ENCODE measurements at places on chromosomes 12 and 14. TPM values are rescaled to one million over a fixed set of nuclear protein-coding genes. Genes with fewer than 3 reads are reported as not detected.

The NPAS3 gene
- 5.7 TPM for total RNA-seq

The LHX5 gene
- not detected for total RNA-seq

DNA sequence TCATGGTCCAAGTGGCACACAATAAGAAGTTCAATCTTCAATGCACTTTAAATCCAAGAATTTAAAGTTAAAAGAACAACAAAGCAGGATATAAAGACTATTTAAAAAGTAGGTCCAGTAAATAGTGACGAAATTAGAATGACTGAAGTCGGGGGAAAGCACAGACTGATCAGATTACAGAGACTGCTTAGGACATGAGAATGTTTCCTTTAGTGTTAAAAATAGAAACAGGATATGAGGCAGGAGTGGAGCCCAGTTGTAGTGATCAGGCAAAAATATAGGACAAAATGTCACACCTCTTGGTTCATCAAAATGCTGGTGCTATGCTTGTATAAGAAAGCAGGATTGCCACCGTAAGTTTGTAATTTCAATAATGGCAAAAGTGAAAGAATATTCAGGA, 52.2 kb upstream of the CD163 start:
- H3K4me1 ChIP-seq, result no peaks in the 10 kb centered on the region
- no peaks in the 10 kb centered on the region for H3K27me3 ChIP-seq
- H3K27ac ChIP-seq, result peak overlapping the region; percentile 67
- H3K4me3 ChIP-seq, result no peak overlapping the region
- DNase-seq, result peak; percentile 60

DNA sequence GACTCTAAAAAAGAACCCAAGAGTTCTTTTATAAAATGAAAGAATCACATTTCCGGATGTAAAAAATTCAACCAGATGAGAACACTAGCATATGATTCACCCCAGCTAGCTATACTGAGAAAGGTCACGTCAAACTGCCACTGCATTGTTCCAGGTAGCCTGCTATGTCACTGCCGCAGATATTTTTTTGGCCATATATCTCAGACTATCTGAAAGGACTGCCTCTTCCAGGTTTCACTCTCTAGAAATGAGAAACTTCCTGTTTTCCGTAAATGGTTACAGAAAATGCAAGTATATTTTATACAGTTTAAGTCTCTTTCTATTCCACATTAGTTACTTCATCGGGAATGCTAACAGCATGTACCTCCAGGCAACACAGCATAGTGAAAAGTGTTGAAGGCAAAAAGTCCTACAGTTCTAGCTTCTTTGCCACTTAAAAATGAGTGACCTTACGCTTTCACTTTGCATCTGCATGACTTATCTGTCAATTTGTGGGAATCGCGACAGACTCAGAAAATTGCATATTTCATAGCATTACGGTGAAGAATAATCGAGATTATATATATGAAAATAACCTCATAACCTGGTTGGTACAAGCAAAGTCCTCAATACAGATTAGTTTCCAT, 105.2 kb downstream of the MED13L start:
- no peak overlapping the region for H3K27ac ChIP-seq
- H3K4me1 ChIP-seq, result no peaks in the 10 kb centered on the region
- H3K27me3 ChIP-seq, result no peaks in the 10 kb centered on the region
- H3K4me3 ChIP-seq, result no peak overlapping the region
- no peaks in the 10 kb centered on the region for H3K36me3 ChIP-seq

The DPF3 gene
- total RNA-seq, result 1.3 TPM

DNA sequence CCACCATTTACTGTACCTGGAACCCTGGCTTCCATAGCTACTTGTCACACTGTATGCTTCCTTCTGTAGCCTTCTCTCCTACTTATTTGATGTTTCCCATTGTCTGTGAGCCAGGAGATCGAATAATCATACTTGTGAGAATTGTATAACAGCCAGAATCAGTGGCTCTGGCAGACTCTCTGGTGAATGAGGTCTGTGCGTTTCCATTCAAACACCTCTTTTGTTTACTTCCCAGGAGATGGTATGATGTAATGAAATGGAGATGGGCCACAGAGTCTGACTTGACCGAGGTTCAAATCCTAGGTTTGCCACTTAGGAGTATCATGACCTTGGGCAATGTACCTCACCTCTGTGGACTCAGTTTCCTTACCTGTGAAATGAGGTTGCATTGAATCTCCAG, 35.7 kb upstream of the CLMN start:
- no peak overlapping the region for H3K4me3 ChIP-seq
- DNase-seq, result no peak
- H3K27me3 ChIP-seq, result peaks cover 10% of the 10 kb centered on the region
- peaks cover 6% of the 10 kb centered on the region for H3K4me1 ChIP-seq
- no peak overlapping the region for H3K27ac ChIP-seq

The SPTB gene
- 126 TPM for total RNA-seq

GRCh38 chr14:103539056-103539825, 10.2 kb downstream of the TRMT61A start:
- no peaks in the 10 kb centered on the region for H3K27me3 ChIP-seq
- H3K4me1 ChIP-seq, result peaks cover 80% of the 10 kb centered on the region
- no peak overlapping the region for H3K27ac ChIP-seq
- no peak overlapping the region for H3K4me3 ChIP-seq
- H3K36me3 ChIP-seq, result peaks cover 5% of the 10 kb centered on the region

The KLHL33 gene
- 1.1 TPM for total RNA-seq

DNA sequence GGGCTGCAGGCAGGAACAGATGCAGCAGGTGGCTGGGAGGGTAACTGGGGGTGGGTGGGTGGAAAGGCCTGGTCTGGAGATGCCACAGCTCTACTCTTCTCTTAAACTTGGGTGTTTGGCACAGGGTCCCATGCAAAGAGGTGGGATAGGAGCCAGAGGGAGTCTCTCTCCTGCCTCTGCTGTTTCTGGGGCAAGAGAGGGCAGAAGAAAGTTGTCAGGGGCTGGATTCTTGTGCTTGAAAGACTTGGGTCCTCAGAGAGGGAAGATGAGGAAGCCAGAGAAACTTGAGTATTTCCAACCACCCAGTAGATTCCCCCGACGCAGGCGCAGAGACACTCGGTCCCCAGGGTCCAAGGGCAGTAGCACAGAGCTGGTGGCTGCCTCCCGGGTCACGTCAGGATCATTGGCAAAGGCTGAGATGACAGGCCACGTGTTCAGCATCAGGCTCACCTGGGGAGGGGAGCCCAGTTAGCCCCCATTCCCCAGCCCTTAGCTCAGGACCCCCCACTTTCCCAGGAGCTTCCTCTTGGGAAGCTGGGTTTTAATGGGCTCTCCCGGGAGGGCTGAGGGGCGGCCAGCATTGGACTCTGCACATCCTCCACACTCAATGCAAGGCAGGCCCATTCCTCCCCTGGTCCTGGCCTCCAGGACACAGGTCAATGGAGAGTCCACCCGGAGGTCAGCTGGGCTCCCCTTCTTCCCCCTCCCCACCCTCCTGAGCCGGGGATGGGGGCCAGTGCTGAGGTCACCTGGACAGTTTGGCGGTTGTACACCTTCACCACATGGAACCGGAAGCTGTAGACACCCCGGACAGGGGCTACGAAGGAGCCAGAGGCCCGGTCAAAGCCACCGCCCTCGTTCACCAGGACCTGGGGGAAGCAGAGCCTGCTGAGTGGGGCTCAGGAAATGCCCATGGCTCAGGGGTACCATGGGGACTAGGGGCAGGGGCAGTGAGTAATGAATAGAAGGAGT, 1.6 kb downstream of the CBLN3 start:
- H3K27me3 ChIP-seq, result no peaks in the 10 kb centered on the region
- H3K4me3 ChIP-seq, result no peak overlapping the region
- no peak for DNase-seq
- peaks cover 29% of the 10 kb centered on the region for H3K4me1 ChIP-seq
- H3K27ac ChIP-seq, result no peak overlapping the region

The AMN gene
- total RNA-seq, result 0.58 TPM

The AKAP6 gene
- total RNA-seq, result 87.1 TPM

- no peak overlapping the region for H3K4me3 ChIP-seq
- H3K27me3 ChIP-seq, result no peaks in the 10 kb centered on the region
- DNase-seq, result peak; percentile 14
- H3K4me1 ChIP-seq, result no peaks in the 10 kb centered on the region
Observed at GRCh38 chr12:63064080-63064479, 86.9 kb downstream of the AVPR1A start.

DNA sequence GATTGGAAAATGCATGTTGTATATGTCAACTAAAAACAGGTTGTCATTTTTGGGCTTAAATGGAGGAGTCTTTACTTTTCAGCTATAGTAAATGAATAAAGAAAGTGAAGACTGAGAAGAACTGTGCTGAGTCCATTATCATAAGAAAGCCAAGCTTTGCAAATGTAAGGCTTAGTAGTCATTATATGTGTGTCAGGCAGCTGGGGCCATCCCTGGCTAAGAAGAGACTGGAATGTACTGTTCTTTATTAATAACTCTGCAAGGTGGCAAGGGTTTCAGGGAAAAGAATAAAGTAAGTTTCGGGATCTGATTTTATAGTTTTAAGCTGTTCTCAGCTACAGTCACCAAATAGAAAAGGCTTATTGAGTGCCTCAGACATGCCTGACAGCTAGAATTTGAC, 48.7 kb downstream of the SRGAP1 start:
- no peak overlapping the region for H3K27ac ChIP-seq
- no peaks in the 10 kb centered on the region for H3K4me1 ChIP-seq
- H3K36me3 ChIP-seq, result no peaks in the 10 kb centered on the region
- no peak overlapping the region for H3K4me3 ChIP-seq
- DNase-seq, result no peak

DNA sequence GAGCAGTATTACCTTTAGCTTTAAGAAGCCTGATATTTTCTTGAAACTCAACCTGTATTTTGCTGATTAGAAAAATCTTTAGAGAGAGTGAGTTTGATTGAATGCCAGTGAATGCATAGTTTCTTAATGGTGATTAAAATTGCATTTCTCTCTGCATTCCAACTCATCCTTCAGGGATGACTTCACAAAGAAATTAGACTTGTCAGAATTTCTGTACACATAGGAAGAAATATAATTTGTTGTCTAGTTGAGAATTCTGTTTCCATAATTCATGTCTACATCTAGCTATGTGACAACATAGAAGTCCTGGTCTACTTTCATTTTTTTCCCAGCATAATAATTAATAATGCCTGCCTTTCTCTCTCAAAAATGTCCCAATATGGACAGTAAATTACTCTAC, 136.6 kb downstream of the OTOGL start:
- H3K4me3 ChIP-seq, result no peak overlapping the region
- no peaks in the 10 kb centered on the region for H3K36me3 ChIP-seq
- no peaks in the 10 kb centered on the region for H3K4me1 ChIP-seq
- no peak for DNase-seq
- no peaks in the 10 kb centered on the region for H3K27me3 ChIP-seq

The RDH12 gene
- 0.40 TPM for total RNA-seq

DNA sequence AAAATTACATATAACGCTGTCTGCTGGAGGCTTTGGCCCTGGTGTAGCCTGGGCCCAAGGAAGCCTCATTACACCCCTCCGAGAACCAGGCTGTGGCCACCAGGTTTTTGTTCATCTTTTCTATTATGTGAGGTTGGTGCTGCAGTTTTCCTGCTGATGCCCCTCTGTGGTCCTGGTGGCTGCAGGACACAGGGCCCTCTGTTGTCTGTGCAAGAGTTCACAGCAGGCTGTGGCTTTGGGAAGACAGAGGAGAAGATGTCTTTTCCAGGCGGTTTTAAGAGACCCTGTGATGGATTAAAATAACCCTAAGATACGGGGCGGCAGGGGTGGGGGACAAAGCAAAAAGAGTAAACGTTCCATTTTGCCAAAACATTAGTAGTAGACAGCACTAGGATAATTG, 121.5 kb downstream of the ADGRD1 start:
- no peak for DNase-seq
- no peak overlapping the region for H3K27ac ChIP-seq
- H3K27me3 ChIP-seq, result peaks cover 2% of the 10 kb centered on the region
- no peaks in the 10 kb centered on the region for H3K36me3 ChIP-seq
- no peak overlapping the region for H3K4me3 ChIP-seq
- peaks cover 12% of the 10 kb centered on the region for H3K4me1 ChIP-seq

The FSCB gene
- 0.04 TPM for total RNA-seq

The CLEC14A gene
- 21.3 TPM for total RNA-seq

DNA sequence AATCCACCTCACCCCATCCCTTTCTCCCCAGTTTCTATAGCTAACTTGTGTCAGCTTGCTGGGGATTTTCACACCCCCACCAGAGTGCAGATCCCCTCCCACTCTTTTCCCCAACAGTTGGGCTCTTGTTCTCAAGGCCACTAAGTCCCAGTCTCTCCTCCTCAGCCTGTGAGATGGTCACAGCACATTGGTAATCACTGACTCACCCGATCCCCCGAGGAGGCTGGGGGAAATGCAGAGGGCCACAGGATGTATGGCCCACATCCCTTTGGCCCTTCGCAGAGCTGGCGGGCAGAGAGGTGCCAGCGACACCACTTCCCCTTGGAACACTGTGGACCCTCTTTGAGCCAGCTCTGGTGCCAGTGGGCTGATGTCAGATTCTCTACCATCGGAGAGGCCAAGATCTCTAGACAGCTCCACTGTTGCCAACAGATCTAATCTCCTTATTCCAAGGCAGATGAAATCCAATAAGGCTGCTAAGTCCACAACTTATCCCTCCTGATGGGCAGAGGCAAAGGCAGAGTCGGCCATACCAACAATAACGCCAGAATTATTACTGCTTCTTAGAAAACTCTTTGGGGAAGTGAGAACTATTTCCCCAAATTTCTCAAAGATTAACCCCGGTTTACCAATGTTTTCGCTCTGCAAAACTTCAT, 1.6 kb downstream of the FMNL3 start:
- peak overlapping the region; percentile 93 for H3K27ac ChIP-seq
- H3K4me1 ChIP-seq, result peaks cover 39% of the 10 kb centered on the region
- peaks cover 3% of the 10 kb centered on the region for H3K27me3 ChIP-seq

The KLRC2 gene
- total RNA-seq, result 0.13 TPM

The FAM186B gene
- total RNA-seq, result 0.18 TPM

The SPPL3 gene
- total RNA-seq, result 10.2 TPM

- H3K27ac ChIP-seq, result no peak overlapping the region
- no peaks in the 10 kb centered on the region for H3K36me3 ChIP-seq
- no peaks in the 10 kb centered on the region for H3K27me3 ChIP-seq
Observed at GRCh38 chr12:91422127-91422526, 239.5 kb upstream of the DCN start.

DNA sequence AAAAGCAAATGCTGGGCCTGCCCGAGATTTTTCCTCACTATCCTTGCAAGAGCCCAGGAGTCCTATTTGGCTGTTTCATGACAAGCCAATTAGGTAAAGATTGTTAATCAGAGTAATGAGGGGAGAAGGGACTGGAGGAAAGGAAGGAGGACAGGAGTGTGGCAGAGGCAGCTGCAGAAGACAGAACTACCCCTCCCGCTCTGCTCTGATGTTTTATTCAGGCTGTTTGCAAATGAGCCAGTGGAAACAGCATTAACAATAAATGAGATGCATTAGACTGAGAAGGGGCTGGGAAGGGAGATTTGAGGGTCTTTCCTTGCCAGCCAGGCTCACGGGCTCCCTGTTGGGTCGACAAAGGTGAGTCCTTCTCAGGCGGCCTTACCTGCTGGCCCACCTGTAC, 421.0 kb upstream of the CCDC196 start:
- H3K36me3 ChIP-seq, result no peaks in the 10 kb centered on the region
- no peak overlapping the region for H3K4me3 ChIP-seq
- H3K27me3 ChIP-seq, result no peaks in the 10 kb centered on the region
- DNase-seq, result no peak

- peak overlapping the region; percentile 73 for H3K27ac ChIP-seq
- no peak overlapping the region for H3K4me3 ChIP-seq
- no peaks in the 10 kb centered on the region for H3K27me3 ChIP-seq
- H3K4me1 ChIP-seq, result peaks cover 7% of the 10 kb centered on the region
Observed at GRCh38 chr14:51897791-51898355, 37.5 kb downstream of the GNG2 start.

The ENDOU gene
- total RNA-seq, result 0.31 TPM

GRCh38 chr12:29804019-29804418, 20.3 kb upstream of the TMTC1 start:
- peaks cover 5% of the 10 kb centered on the region for H3K4me1 ChIP-seq
- no peaks in the 10 kb centered on the region for H3K36me3 ChIP-seq
- H3K27me3 ChIP-seq, result no peaks in the 10 kb centered on the region

GRCh38 chr12:65334521-65334920, 56.0 kb downstream of the MSRB3 start:
- H3K27ac ChIP-seq, result peak overlapping the region; percentile 63
- H3K4me1 ChIP-seq, result peaks cover 7% of the 10 kb centered on the region
- DNase-seq, result peak; percentile 93
- H3K27me3 ChIP-seq, result no peaks in the 10 kb centered on the region
- no peak overlapping the region for H3K4me3 ChIP-seq
